ENCODE measurements at places on chromosomes 16 and 17. TPM values are rescaled to one million over a fixed set of nuclear protein-coding genes. Genes with fewer than 3 reads are reported as not detected.

Gene HOXB6
- 67.8 TPM for polyA plus RNA-seq

Gene RDM1
- 4.3 TPM for polyA plus RNA-seq

Gene ABCC6
- polyA plus RNA-seq: 24.0 TPM

Gene TLCD1
- 18.6 TPM for polyA plus RNA-seq

DNA sequence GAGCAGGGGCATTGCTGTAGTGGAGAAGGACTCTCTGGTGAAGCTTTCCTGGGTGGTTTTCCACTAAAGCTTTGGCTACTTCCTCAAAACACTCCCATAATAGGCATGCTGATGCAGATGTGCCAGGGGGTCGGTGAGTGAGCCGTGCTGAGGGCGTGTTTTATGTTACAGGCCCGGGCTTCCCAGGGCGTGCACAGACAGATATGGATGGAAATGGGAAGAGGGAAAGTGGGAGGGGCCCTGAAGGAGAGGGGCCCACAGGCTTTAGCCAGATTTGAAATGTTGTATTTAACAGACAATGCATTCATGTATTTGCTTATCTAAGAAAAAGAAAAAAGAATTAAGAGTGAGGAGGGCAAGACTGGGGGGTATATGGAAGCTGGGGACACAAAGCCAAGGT lies 56.3 kb downstream of the IL21R start:
- DNase-seq: no peak

DNA sequence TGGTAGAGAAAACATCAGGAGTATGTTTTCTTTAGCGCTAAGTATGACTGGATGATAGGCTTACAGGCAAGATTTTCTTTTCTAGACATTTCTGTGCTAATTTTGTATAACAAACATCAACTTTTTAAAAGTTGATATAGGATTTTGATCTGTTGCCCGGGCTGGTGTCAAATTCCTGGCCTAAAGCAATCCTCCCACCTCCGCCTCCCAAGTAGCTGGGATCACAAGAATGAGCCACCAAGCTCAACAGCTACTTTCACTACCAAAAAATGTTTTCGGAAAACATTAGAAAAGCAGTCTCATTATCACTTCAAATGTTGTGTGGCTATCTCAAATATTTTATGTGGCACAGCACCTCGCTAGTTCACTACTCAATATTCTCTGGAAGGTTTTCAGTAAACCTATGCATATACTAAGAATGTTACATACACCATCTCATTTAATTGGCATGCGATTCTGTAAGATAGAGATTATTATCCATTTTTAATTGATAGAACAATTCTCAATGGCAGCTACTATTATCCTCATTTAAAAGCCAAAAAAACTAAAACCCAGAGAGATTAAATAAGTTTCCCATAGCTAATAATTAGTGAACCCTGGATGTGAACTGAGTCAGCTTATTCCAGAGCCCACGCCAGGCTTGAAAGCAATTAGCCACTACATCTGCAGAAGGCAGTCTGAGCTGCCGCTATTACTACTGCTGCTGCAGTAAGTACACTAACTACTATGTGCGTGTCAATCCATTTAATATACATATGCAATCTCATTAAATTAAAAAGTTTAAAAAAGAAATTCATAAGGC lies 41.7 kb downstream of the CREBBP start:
- no peak for DNase-seq

DNA sequence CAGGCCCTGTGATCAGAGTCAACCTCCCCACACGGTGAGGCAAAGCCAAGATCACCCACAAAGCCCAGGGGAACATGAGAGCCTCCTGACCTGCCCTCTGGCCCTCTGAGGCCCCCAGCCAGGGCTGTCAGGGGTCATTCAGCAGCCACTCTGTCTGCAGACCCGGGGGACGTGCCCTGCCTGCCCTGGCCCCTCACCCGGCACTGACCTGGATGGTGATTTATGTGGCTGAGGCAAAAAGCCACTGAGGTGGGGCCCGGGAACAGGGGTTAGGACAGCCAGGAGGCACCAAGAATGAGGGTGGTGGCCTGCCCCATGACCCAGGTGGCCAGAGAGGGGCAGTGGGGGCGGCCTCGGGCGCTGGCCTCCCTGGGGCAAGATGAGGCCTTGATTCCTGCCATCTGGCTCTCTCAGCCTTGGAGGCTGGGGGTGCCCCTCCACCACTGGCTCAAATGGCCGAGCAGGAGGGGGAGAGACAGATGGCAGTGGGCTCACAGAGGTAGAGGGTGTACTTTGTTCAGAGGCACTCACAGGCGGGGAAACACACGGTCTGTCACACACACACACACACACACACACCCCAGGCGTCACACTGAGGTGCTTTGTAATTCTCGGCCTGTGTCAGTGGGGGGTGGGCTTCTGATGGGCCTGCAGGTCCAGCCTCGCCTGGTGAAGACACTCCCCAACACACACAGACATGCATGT lies 174.0 kb upstream of the GSE1 start:
- no peak for DNase-seq

DNA sequence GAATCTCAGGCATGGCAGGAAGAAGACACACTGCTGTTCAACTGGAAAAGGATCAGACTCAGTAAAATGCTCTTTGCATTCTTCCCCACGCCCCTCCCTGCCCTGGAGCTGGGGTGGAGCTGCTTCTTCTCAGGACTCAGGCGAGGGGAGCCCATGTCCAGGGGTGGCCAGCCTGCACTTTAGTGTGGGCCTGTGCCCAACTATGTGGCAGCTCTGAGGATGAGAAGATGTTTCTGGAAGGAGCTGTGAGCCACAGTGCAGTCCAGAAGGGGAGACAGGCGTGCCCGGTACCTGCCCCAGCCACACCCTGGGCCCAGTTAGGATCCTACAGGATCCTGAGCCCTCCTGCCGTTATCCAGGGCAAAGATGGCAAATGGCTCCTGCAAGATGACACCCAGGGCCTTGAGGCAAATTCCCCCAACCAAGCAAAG lies 120.3 kb downstream of the ANKRD11 start:
- no peak for DNase-seq

Data from left renal cortex interstitium (tissue), 4 donors.